ENCODE measurements at places on chromosomes 5 and 9.
A peak's percentile ranks its signal among the peaks of the same experiment; 100 is the strongest.

GRCh38 chr5:176192094-176192721 lies 46.0 kb upstream of the SIMC1 start:
- DNase-seq, result no peak

DNA sequence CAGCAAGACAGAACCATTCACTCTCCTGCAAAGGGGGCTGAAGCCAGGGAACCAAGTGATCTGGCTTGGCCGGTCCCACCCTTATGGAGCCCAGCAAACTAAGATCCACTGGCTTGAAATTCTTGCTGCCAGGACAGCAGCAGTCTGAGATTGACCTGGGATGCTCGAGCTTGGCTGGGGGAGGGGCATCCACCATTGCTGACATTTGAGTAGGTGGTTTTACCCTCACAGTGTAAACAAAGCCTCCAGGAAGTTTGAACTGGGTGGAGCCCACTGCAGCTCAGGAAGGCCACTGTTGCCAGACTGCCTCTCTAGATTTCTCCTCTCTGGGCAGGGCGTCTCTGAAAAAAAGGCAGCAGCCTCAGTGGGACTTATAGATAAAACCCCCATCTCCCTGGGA lies 60.5 kb downstream of the TNFSF8 start:
- no peak for DNase-seq

- DNase-seq, result no peak
Measured at GRCh38 chr9:86549401-86549811, 195.2 kb upstream of the TUT7 start.

DNA sequence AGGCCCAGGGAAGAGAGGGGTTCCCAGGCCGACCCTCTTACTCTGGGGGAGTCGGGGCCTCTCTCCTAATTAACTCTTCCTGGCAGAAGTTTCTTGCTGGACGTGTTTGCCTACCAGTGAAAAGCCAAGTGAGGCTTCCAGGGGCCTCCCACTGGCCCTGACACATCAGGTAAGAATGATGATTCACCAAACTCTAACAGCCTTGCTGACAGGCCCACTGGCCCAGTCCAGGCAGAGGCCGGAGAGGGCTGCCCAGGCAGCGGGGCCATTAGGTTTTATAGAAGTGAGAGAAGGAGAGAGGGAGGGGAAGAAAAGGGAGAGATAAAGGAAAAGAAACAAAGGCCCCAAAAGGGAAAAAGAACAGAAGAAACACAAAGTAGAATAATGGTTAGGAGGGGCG lies 50.8 kb upstream of the FOXE1 start:
- DNase-seq, result no peak

- no peak for DNase-seq
Measured at GRCh38 chr9:80025796-80026520, 454.2 kb downstream of the TLE4 start.

GRCh38 chr5:151449839-151450238 lies 2.4 kb downstream of the SLC36A1 start:
- DNase-seq, result no peak

DNA sequence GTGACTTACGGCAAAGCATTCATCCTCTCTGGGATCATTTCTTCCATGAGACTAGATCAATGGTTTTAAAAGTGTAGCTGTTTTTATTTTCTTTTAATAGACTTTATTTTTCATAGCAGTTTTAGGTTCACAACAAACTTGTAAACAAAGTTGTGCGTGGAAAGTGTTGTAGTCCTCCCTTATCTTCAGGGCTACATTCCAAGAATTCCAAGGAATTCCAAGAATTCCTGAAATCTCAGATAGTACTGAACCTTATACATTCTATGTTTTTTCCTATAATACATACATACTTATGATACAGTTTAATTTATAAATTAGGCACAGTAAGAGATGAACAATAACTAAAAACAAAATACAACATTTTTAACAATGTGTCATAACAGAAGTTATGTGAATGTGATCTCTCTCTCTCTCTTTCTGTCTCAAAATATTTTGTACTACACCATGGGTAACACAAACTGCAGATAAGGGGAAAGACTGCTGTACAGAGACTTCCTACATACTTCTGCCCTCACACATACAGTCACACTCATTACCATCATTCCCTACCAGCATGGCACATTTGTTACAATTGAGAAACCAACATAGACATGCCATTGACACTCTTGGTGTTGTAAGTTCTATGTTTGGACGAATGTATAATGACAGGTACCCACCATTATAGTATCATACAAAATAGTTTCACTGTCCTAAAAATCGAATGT lies 1933.2 kb upstream of the WWC1 start:
- no peak for DNase-seq

DNA sequence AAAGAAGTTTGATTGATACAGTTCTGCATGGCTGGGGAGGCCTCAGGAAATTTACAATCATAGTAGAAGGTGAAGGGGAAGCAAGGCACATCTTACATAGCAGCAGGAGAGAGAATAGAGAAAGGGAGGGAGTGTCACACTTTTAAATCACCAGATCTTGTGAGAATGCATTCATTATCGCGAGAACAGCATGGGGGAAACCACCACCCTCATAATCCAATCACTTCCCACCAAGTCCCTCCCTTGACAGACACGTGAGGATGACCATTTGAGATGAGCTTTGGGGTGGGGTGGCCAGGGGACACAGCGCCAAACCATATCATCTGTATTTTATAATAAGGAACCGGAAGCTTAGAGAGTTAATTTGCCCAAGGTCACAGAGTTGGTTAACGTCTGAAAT lies 13.7 kb upstream of the FOCAD start:
- no peak for DNase-seq

DNA sequence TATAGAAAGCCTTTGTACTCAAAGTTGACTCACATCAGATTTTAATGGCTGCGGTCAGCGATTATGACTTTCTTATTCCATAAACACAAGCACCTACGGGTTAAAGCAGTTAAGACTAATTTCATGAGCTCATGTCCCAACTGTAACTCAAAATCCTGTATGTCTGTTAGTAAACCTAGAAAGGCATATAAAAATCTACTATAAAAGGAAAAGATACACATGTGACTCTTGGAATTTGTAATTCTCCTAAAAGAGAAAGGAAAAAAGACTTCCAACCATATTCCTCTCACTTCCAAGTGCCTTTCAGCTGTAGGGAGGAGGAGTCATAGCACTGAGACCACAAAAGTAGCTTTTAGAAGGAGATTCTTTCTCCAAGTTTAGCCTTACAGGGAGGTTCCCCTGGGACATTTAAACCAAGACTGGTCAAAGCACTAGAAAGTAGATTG lies 129.1 kb downstream of the EBF1 start:
- no peak for DNase-seq

GRCh38 chr9:64057553-64057952 lies 1227.5 kb downstream of the FOXD4L5 start:
- no peak for DNase-seq

- peak; percentile 42 for DNase-seq
Measured at GRCh38 chr9:112012026-112012902, 115.7 kb downstream of the UGCG start.

DNA sequence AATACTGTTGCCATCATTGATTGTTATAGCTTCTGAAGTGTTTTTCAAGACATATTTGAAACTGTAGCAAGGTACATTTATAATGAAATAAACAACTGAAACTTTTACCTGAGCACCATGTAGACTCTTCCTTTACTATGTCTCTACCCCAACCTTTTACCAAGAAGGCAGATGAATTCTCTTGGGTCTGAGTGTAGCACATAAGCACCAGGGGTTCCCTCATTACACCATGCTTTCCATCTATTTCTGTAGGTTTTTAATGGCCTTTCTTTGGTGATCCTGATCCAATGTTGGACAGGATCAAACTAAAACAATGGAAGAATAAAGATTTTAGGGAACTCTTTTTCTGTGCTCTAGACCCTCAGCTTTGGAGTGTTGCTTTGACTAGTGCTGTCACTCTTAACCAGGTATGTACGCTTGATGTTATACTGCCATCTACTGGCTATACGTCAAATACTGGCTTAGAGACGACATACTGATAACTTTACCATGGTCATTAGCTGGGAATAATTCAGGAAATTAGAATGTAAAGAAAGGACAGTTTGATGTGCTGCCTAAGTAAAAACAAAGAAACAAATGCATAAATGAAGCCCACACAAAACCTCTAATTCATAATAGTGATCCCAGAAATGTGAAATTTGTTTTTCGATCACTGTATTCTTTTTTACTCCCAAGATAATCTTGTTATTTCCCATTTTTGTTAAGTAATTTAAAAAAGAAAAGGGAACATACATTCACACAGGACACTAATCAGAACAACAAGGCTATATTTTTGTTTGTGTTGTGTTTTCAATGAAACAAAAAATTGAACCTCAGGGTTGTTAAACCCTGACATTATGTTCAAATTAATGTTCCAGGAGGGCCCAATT lies 30.7 kb downstream of the IFNW1 start:
- DNase-seq, result no peak

DNA sequence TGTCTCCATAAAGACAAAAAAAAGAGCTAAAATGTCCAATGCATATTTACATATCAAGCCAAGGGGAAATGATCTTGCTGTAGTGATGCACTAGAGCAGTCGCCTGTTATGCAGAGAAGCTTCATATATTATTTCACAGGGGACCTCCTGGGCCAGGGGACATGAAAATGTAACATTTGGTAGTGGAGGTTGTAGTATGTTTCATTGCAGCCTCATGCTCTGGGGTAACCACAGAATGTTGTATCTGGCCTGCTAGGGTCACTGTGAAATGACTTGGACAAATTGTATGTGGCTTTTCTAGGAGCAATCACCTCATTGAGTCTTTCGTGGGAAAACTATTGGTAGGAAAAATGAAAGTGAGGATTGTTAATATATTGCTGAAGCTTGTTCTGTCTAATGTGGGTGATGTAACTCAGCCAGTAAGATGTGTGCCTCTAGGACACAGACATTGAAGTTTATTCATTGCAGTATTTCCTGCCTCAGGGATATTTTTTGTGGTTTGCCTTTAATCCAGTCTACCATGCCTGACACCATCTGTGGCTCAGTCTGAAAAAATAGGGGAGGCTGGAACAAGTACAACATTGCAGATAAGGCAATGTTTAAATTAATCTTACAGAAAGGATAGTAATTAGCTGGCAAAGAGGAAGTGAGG lies 430.8 kb upstream of the TNC start:
- no peak for DNase-seq

DNA sequence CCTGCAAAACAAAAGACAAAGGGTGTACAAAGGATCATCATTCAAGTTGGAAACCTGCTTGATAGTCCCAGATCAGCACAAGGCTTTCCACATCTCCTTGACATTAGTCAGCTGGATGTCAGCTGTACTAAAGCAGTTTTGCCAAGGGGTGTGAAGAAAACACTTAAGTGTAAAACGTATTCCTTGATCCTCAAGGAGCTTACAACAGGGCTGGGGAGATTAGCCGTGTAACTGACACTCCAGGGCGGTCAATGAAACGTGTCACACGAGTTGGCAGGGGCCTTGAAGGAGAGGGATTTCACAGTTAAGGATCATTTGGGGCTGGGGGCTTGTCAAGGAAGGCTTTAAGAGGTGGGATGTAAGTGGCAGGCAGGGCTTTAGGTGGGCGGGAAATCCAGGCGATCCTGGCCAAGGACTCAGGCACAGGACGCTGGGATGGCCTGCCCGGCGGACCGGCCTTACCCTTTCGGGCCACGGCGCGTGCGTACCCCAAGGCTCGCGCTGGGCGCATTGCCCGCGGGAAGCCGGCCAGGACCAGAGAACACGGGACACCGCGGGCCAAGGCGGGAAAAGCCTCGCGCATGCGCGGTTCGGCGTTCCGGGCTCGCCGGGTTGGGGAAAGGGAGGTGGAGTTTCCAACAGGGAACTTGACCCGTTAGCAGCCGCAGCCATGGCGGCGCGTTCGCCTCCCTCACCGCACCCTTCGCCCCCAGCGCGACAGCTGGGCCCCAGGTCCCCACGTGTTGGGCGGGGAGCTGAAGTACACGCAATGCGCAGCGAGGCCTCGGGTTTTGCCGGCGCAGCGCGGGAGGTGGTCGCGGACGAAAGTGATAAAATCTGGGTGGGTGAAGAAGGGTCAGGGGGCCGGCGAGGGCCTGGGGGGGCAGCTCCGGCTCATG lies at the start of gene CNTLN:
TSS of gene CNTLN (plus strand) at position 645 of the 899 bp plus-strand sequence. CDS start at position 671, 26 bp downstream.
- DNase-seq, result peak; percentile 44

DNA sequence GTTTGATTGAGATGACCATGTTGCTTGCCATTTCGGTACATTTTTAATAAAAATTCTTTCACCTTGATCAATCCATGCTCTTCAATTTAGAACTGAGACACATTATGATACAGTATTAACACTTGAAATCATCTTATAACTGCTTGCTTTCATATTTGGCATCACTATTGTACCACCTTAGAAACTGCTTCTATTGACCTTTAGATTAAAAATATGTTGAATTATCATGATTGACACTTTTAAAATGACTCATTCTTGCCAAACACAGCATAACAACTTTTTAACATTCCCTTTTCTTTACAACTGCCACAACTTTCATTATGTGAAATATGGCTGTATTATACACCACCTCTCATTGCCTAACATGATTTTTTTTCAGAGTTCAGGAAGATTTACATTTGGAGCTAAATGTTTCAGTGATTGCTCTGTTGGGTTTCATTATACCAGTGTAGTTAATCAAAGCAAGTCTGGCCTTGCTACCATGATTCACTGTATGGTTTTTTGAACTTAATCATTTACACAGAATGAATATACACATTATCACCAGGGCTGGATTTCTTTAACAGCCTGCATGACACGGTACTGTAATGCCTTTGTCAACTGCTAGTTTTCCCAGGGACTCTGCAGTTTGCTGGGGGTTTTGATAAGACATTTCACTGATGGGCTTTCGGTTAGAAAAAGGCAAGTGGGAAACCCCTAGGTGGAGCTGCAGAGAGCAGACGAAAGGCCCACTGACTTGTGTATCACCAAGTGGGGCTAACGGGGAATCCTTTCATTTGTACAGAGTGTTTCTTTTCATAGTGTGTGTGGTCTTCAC lies 93.6 kb upstream of the TLE4 start:
- no peak for DNase-seq

Data from GM12892 (cell line).